GM23248 (cell line): ENCODE measurements at places on chromosomes 4 and X. TPM values are rescaled to one million over a fixed set of nuclear protein-coding genes. Genes with fewer than 3 reads are reported as not detected.

DNA sequence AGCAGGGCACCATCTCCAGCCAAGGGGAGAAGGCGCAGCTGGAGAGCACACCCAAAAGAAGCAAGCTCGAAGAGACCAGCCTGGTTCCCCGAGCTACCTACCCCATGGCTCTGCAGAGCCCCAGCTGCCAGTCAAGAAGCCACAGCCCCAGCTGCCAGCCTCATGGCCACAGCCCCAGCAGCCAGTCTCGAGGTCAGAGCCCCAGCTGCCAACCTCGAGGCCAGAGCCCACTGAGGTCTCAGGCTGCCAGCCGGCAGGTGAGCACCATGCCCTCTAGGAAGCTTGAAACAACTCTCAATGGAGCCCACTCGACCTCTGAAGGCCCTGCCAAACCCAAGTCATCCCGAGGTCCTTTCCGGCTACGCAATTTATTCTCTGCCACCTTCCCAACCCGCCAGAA is 27.0 kb upstream of the PRPS1 start:
- DNase-seq: no peak
- H3K27me3 ChIP-seq: no peaks in the 10 kb centered on the region
- H3K27ac ChIP-seq: no peak overlapping the region
- no peaks in the 10 kb centered on the region for H3K36me3 ChIP-seq

DNA sequence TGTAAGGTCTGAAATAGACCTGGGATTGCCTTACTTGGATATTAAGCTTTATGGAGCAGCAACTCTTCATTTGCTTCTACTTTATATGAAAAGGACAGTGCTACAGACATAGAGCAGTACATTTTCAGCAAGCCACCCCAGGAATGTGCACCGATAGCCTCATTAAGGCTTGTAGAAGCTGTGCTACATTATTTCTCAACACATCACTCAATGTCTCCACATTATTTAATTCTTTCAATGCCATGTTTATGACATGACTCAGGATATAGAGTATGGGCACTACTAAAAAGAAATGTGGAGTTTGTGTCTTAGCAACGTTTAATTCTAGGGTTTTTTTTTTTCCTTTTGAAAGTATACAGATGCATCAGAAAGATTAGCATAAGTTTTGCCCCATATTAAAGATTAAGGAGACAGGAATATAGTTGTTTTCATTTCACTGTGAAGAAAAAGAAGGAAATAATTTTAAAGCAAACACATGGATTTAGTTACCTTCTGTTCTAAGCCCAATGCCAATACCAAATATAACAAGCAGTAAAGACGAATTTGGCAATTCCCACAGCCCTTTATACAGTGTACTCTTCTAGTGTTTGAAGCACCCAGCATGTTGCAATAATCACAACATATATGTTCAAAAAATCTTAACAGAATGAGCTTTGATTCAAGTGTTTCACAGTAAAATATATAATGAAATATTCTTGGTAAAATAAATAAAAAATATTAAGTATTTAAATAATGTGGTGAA is 2140.1 kb upstream of the AGA start:
- no peaks in the 10 kb centered on the region for H3K36me3 ChIP-seq
- no peaks in the 10 kb centered on the region for H3K27me3 ChIP-seq
- no peak overlapping the region for H3K27ac ChIP-seq
- no peak overlapping the region for H3K4me3 ChIP-seq

- H3K4me1 ChIP-seq: peaks cover 5% of the 10 kb centered on the region
- H3K36me3 ChIP-seq: no peaks in the 10 kb centered on the region
- peaks cover 8% of the 10 kb centered on the region; the same call in 1 of the 2 replicates for H3K27me3 ChIP-seq
- DNase-seq: peak; percentile 56
- H3K27ac ChIP-seq: no peak overlapping the region
- H3K4me3 ChIP-seq: peak overlapping the region; percentile 69
These were observed 66.0 kb downstream of the FBXO8 start for GRCh38 chr4:174217273-174218126.

P2RY8 gene
- total RNA-seq: not detected in 2 replicates

GRCh38 chr4:140568507-140569306 is at the start of gene UCP1:
Gene UCP1, minus strand, starts transcription at chr4:140568961. Its CDS starts 232 bp downstream, at chr4:140568729.
- H3K36me3 ChIP-seq: no peaks in the 10 kb centered on the region
- H3K4me3 ChIP-seq: peak within 1 kb of the TSS; percentile 62
- H3K27ac ChIP-seq: no peak within 1 kb of the TSS

- H3K36me3 ChIP-seq: no peaks in the 10 kb centered on the region
- H3K27me3 ChIP-seq: no peaks in the 10 kb centered on the region
- H3K27ac ChIP-seq: no peak overlapping the region
- H3K4me3 ChIP-seq: no peak overlapping the region
- H3K4me1 ChIP-seq: no peaks in the 10 kb centered on the region
These were observed 394.5 kb downstream of the KCNIP4 start for GRCh38 chr4:21554066-21554465.

SPANXN3 gene
- total RNA-seq: not detected in 2 replicates

DNA sequence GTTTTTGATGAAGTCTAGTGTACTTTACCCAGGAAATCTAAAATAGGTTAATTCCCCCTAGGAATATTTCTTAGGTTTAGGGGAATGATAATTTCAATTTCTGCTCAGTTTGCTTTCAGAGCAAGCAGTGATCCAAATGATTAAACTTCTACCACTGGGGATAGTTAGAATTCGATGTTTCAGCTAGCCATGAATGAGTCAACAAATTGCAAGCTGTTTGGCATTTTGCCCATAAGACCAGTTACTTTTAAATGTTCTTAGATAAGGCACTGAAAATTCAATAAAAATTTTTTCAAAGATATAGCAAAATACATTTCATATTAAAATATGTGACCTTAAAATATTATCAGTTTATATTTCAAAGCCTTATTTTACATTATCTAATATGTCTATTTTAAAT is 993.6 kb downstream of the ARAP2 start:
- no peaks in the 10 kb centered on the region for H3K36me3 ChIP-seq
- no peak overlapping the region for H3K4me3 ChIP-seq
- no peaks in the 10 kb centered on the region for H3K27me3 ChIP-seq
- no peak overlapping the region for H3K27ac ChIP-seq
- no peaks in the 10 kb centered on the region for H3K4me1 ChIP-seq
- peak; percentile 2 for DNase-seq

- no peaks in the 10 kb centered on the region for H3K4me1 ChIP-seq
- no peaks in the 10 kb centered on the region for H3K27me3 ChIP-seq
- no peak overlapping the region for H3K27ac ChIP-seq
- no peaks in the 10 kb centered on the region for H3K36me3 ChIP-seq
- DNase-seq: no peak
These were observed 299.9 kb downstream of the ASMT start for GRCh38 chrX:1914606-1915365.

MAGEC1 gene
- not detected in 2 replicates for total RNA-seq

TEC gene
- not detected in 2 replicates for total RNA-seq

DNA sequence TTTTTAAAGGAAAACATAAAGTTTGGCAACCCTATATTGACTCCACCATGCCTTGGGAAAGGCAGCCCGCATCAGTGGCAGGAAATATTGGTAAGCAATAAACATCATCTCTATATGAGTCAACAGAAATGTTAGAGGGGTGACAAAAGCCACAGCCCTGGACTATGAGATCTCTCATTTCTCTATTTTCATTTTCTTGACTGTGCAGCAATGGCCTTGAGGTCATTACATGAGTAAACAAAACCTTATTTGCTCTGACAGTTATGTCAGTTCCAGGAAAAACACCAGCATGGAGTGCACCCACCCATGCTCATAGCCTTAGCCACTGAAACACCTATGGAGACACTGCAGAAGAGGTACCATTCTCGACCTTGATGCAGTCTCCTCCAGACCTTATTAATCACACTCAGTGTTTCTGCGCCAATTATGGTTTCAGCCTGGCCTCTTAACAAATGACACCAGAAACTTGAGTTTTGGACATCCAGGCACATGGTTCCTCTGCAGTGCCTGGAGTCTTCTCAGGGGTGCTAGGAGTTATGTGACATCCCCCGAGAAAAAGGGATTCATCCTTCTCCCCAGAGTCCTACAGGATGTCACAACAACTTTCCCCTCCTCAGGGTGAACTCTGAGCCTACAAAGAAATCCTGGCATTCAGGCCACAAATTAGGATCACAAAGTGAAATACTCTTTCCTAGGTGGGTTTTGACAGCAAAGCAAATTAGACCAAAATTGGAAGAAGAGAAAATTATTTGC is 16.0 kb upstream of the HPGD start:
- no peak overlapping the region for H3K4me3 ChIP-seq
- no peaks in the 10 kb centered on the region for H3K4me1 ChIP-seq
- H3K36me3 ChIP-seq: no peaks in the 10 kb centered on the region
- no peak for DNase-seq

CDS1 gene
- not detected in 2 replicates for total RNA-seq

NWD2 gene
- total RNA-seq: not detected in 2 replicates

GRCh38 chr4:128633067-128633466 is 176.4 kb upstream of the JADE1 start:
- no peak for DNase-seq
- no peak overlapping the region for H3K27ac ChIP-seq
- H3K4me1 ChIP-seq: peaks cover 6% of the 10 kb centered on the region; the same call in 1 of the 2 replicates
- H3K36me3 ChIP-seq: no peaks in the 10 kb centered on the region
- no peak overlapping the region for H3K4me3 ChIP-seq
- H3K27me3 ChIP-seq: no peaks in the 10 kb centered on the region

- no peak overlapping the region for H3K27ac ChIP-seq
- H3K36me3 ChIP-seq: no peaks in the 10 kb centered on the region
- peaks cover 19% of the 10 kb centered on the region for H3K4me1 ChIP-seq
- no peaks in the 10 kb centered on the region for H3K27me3 ChIP-seq
These were observed 833.3 kb upstream of the INTU start for GRCh38 chr4:126799416-126799815.

DNA sequence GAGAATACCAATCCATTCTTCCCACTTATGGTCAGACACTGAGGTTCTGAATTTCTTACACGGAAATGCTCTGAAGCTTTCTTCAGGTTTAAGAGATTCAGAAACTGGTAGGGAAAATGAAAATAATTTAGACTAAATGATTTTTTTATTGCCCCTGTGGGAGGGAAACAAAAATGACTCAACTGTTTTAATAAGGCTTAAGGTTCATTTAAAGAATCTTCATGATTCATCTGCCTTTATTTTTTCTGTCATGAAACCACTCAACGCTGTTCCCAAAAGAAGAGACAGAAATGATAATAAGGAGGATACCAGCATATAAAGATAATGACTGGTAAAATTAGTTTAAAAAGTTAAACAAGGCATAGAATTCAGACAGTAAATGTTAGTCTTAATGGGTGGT is 39.3 kb upstream of the FAM47B start:
- H3K27ac ChIP-seq: peak overlapping the region; percentile 84
- peak; percentile 56 for DNase-seq
- H3K36me3 ChIP-seq: no peaks in the 10 kb centered on the region
- peaks cover 37% of the 10 kb centered on the region for H3K4me1 ChIP-seq
- H3K27me3 ChIP-seq: no peaks in the 10 kb centered on the region

GRCh38 chr4:173252024-173252935 is 81.9 kb downstream of the HMGB2 start:
- peaks cover 78% of the 10 kb centered on the region for H3K27me3 ChIP-seq
- no peak overlapping the region for H3K27ac ChIP-seq
- no peak overlapping the region for H3K4me3 ChIP-seq
- H3K4me1 ChIP-seq: 0 out of 2 replicates have a peak, but pooled peaks cover 5% of the 10 kb centered on the region
- DNase-seq: peak; percentile 93

TECRL gene
- total RNA-seq: not detected in 2 replicates

DNA sequence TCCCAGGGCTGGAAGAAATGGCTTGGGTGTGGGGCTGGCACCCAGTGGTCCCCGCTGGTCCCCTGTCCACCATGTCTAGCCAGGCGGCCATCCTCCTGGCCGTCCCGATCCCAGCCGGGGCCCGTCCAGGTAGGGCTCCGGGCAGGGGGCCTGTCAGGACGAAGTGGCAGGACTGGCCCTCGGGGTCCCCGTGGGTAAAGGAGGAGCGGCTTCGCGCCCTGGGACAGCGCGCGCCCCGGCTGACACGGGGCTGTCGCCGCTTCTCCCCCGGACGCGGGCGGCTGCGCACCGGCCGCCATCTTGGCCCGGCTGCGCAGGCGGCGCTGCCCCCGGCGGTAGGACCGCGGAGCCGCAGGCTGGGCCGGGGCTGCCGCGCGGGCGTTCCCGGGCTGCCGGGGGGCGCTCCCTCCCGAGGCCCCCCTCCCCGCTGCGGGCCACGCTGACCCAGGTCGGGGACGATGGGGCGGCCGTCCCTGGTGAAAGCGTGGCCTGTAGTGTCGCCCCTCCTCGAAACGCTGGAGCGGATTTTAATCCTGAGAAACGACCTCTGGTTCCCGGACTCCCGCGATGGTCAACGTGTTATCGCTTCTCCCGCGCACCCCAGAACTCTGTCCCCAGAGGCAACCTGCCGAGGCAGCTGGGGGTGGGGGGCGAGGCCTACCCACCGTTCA is 60.4 kb upstream of the BCOR start:
- no peak overlapping the region for H3K27ac ChIP-seq
- peak; percentile 62 for DNase-seq
- peak overlapping the region; percentile 73 for H3K4me3 ChIP-seq
- no peaks in the 10 kb centered on the region for H3K36me3 ChIP-seq

C4orf50 gene
- not detected in 2 replicates for total RNA-seq

DNA sequence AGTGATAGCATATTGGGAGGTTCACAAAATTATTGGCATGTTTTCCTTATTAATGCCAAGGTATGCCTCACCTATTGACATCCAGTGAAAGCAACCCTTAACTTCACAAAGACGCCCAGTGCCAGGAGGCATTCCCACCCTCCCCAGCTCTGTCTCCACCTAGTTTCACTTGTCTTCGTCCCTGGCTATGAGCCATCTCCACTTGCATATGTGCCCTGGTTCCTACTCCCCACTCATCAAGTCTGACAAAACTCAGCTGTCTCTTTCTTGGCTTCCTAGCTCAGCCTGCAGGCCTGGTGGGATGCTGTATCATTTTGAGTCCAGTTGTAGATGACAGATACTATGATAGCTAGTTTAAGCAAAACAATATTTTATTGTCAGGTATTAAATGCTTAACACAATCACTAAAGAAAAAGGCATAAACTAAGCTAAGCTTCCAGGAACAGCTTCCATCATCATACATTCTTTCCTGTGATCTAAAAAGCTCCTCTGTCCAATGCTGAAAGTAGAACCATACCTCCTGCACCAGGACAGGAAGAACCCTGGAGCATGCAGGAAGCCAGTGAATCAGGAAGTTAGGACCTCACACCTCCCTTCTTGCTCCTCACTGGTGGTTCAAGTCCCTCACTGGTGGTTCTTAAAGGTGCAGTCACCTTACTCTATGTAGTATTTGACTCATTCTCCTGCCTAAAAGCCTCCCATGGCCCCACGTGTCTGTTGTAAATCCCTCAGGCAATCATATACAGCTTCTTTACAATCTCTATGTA is 410.3 kb upstream of the RASGEF1B start:
- H3K4me3 ChIP-seq: no peak overlapping the region
- no peaks in the 10 kb centered on the region for H3K27me3 ChIP-seq
- no peaks in the 10 kb centered on the region for H3K36me3 ChIP-seq

CYBB gene
- total RNA-seq: not detected in 2 replicates

PAGE2 gene
- not detected in 2 replicates for total RNA-seq

CYLC1 gene
- total RNA-seq: not detected in 2 replicates

DNA sequence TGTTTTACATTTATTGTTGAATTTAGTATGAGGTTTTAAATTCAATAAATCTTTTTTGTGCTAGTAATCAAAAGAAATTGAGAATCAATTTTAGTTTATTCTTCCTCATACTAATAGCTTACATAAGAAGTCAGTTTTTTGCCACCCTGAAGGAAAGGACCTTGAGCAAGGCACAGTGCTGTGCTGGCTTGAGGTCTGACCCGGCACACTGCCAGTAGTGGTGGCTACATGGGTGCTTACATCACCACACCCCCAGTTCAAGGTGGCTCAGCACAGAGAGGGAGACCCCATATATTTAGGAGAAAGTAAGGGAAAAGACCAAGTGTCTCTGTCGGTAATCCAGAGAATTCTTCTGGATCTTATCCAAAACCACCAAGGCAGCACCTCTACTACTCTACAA is 86.0 kb upstream of the LANCL3 start:
- H3K36me3 ChIP-seq: no peaks in the 10 kb centered on the region
- no peak overlapping the region for H3K27ac ChIP-seq
- no peaks in the 10 kb centered on the region for H3K27me3 ChIP-seq
- DNase-seq: no peak
